ENCODE measurements at places on chromosomes 5 and 9.

GRCh38 chr5:14260637-14261036, 117.5 kb downstream of the TRIO start:
- no peak for DNase-seq

DNA sequence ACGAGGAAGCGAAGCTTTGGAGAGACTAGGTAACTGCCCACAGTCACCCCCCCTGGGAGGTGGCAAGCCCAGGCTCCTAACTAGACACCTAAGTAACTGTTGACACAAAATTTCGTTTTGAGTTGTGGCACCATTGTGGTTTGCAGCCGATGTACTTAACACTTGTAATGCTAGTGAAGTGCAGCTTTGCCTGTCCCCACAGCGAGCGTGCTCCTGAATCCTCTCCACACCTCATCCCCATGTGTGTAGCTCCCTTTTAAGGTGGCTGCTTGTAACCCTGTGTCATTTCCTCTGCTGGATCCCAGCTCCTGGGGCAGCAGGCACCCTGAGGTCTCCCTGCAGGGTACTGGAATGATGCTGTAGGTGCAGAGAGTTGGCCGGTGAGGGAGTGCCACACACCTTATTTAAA, 114.9 kb downstream of the TRIO start:
- DNase-seq: peak; percentile 27

GRCh38 chr5:5688925-5689310, 266.4 kb downstream of the ICE1 start:
- DNase-seq: no peak

- no peak for DNase-seq
These were observed 6.3 kb downstream of the SEC16A start for GRCh38 chr9:136476369-136477150.

DNA sequence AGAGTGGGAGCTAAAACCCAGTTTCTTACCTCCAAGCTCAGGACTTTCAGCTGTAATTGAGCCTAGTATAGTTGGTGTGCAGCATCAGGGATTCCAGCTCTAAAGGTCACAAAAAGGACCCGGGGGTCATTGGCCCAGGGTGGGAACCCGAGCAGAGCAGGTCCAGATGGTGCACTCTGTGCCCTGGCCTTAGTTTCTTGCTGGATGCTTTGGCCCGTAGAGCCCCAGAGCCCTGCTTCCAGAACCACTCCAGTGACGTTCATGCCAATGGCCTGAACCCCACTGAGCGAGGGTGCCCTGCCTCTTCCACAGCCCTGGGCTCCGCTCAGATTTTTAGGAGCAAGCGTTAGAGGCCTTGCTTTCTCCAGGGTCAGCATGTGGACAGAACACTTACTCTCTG, 8.2 kb downstream of the SLC22A5 start:
- DNase-seq: no peak

DNA sequence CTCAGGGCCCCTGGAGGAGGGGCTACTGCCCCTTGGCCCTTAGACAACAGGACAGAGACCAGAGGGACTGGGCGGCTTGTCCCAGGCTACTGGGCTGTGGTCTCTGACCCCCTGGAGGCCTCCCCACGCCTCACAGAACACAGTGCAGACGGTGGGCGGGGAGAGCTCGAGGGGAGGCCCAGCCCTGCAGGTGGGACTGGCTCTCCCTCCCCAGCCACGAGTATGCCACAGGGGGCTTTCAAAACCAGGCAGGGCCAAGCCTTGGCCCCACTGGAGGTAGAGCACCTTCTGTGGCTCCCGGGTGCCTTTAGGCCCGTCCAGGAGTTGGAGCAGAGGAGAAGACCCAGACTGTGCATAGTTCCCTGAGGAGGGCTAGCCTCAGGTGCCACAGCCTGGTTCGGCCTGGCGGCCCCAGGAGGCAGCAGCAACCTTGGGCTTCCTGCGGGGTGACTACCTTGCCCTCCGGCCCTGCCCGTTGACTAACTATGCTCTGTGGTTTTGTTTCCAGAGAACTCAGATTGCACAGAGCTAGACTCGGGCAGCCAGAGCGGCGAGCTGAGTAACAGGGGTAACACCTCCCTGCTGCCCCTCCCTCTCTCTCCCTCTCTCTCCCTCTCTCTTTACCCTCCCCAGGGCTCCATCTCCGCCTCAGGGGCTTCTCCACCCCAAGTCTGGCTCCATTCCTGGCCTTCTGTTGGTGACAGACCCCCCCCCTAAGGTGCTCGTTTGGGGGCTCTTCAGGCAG, 15.5 kb downstream of the CARD19 start:
- no peak for DNase-seq

DNA sequence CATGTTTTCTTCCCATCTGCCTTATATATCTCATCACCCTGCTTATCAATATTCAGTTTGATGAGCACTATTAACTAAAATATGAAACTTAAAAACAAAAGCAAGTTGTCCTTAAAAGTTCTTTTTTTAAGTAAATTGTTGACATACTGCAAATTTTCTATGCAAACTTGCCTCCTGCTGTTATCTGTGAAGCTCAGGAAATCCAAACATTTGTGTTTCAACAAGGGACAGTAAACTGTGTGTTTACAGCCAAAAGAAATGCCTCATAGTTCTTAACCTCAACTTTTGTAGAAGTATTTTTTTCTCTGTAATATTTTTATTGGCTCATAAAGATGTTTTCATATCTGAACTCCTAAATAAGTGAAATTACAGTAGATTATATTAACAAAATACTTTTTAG, 7.7 kb upstream of the TTC23L start:
- DNase-seq: no peak

GRCh38 chr5:75335486-75335885, 1.5 kb upstream of the HMGCR start:
- no peak for DNase-seq

DNA sequence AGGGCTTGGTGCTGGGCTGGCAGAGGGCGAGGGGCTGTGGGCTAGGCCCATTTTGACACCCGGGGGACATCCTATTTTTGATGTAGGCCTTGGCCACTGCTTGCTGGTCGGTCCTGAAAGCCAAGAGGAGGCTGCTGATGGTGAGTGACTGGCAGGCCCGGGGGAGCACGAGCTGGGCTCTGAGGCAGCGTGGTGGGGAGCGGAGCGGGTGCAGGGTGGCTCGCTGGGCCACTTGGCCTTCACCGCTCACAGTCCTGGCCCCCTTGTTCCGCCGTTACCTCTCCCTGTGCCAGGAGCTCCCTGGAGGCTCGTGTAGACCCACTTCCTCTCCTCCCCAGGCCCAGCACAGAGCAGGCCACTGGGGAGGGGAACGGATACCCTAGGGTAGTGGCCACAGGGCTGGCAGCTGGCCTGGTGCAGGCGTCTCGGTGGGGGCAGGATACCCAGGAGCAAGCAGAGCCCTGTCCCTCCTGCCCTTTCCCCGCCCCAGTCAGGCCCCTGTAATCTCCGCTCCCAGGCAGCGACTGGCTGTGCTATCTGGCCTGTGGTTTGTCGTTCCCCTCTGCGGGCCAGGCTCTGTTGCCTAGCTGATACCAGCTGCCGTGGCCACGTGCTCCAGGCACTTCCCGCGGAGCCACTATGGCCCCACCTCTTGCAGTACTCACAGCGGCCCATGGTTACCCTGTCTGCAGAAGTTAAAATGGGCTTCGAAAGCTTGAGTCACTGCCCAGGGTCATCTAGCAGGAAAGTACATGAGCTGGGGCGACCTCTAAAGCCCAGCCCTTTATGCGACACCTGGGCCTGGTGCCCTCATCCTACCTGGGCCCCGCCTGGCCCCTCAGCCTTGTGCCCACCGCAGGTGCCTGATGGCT, 11.7 kb upstream of the DOLPP1 start:
- DNase-seq: no peak

DNA sequence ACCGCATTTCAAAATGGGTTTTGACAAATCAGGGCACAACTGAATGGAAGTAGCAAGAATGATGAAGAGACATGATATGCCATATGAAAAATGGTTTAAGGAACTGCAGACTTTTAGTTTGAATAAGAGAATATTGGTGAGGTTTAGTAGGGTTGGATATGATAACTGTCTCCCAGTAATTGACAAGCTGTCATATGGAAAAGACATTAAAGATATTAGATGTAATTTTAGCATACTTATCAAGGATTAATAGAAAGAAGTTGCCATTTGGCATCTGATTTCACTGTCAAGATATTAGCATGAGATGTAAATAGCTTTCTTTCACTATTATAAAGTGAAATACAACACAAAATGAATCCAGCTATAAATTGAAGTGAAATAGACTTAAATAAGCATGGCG, 169.0 kb upstream of the MPDZ start:
- no peak for DNase-seq

- no peak for DNase-seq
These were observed 92.2 kb upstream of the CKMT2 start for GRCh38 chr5:81140943-81141342.

DNA sequence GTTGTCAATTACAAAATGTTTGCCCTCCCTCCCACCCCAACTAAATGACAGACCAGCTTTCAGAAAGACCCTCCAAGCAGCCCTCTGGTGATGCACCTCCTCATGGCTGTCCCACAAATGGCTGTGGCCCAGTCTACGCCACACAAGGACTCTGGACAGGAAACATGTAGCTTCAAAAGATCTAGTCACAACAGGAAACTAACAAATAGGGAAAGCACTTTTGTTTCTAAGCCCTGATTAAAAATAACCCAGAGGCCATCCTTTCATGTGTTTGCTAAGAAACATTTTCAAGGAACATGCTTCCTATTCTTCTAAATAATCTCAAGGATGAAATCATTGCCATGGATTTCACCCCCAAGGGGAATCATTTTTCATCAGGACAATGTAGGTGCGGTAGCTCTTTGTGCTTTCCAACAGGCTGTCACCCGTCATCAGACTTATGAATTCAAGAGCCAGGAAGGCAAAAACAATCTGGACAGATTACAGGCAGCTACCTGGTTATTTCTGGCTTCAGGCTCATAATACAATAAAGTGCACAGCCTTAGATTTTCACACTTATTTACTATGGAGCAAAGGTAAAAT, 20.1 kb downstream of the PCSK1 start:
- no peak for DNase-seq

GRCh38 chr9:75852746-75853145, 37.7 kb upstream of the PCSK5 start:
- DNase-seq: no peak

- DNase-seq: no peak
These were observed 5.8 kb upstream of the ACTBL2 start for GRCh38 chr5:57488215-57488955.

DNA sequence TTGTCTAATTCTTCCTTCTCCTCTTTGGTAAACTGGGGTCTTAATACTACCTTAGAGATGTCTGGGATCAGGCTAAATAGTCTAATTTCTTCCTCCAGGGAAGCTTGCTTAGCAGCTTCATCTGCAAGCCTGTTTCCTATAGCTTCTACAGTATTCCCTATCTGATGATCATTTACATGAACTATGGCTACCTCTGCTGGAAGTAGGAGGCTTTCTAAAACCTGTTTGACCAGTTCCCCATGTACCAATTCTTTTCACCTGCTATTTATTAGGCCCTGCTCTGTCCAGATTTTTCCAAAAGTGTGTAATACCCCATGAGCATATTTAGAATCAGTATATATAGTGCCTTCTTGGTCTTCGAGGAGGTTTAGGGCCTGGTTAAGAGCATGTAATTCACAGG, 619.8 kb downstream of the HINT1 start:
- no peak for DNase-seq

- DNase-seq: no peak
These were observed 142.6 kb downstream of the FAM114A2 start for GRCh38 chr5:153896117-153896516.
